Left hindlimb (tissue), 1 donor: ENCODE measurements at places on chromosomes 4 and X.

DNA sequence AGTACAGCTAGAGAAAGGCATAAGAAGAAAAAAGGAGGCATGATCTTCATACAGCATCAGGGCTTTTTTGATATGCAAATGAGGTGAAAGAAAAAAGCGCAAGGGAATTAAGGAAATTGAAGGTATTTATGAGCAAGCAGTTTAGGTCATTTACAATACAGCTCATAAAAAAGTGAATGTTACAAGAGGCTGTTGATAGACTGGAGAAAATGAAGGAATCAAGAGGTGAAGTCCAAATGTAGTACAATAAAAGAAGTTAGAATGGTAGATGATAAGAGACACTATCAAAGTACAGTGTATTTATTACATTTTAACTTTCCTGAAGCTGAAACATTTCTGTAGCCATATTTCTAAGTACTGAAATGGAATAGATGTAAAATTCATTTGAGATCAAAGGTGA, 1349.5 kb downstream of the ADGRL3 start:
- no peak for DNase-seq

DNA sequence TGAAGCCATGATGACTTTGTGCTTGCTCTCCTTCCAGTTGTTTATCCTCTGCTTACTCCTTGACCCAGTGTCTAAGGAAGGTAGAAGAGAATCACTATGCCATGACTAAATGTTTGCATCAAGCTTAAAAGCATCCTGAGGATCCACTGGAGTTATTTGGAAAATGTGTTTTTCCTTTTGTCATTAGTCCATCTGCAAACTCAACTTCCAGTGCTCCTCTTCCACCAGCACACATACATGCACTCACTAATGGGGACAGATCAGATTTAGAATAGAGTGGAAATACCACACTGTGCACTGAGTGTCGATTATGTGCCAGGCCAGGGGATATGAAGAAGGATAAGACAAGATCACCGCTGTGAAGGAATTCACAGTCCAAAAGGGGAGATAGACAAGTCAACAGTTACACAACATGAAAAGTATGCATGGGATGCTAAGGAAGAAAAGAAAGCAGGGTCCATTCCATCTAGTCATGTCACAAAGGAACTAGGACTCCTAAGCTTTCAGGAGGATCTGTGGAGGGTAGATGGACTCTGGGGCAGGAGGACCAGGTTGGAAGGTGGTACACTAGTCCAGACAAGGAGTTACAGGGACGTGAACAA, 1.9 kb downstream of the OCIAD2 start:
- DNase-seq: no peak

- DNase-seq: no peak
Observed at GRCh38 chr4:185093603-185094002, 49.5 kb upstream of the SLC25A4 start.

DNA sequence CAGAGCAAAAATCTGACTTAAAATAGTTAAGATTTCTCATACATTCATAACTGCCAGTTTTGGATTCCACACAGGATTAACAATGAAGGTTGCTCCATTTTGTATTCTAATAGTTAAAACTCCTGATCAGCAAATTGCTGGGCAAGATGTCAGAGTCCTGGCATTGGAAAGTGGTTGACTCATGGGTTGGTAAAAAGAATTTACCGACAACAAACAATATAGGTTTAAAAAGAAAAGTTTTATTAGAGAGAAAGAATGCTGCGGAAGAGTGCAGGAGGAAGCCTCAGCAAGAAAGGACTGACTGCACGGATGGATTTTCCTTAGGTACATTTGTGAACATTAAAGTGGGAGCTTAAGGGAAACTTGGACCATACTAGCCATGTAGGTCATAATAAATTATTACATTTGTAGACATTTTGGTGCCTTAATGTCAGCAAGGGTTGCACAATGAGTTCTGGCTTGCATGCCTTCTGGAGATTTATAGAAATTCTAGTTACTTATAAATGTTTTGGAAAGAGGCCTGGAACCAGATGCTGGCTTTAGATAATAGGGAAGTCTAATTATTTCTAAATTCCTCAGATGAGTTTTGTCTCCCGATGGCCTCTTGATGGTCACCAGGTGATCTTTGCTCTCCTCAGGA, 25.4 kb upstream of the IL2 start:
- no peak for DNase-seq

DNA sequence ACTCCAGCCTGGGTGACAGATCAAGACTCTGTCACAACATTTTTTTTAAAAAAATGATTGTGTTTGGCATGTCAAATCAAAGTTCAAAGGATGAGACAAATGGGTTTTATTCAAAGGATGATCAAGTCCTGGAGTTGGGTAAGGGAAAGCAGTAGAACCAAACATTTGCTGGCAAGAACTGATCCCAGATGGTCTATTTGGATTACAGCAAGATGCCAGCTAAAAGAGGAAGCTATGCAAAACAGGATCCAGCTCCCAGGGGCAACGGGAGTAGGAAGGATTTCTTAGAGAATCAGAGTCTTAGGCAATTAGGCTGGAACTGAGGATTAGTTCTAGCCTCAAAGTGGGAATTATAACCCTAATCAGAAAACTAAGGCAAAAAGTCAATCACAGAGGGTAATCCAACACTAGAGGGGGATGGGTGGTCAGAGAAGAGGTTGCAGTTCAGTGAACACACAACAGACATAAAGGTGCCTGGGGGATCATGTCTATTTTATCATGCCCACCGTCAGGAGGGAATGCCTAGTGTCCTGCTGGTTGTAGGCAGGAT, 133.0 kb upstream of the PLS3 start:
- no peak for DNase-seq

GRCh38 chr4:35925806-35926205, 318.5 kb downstream of the ARAP2 start:
- DNase-seq: no peak

DNA sequence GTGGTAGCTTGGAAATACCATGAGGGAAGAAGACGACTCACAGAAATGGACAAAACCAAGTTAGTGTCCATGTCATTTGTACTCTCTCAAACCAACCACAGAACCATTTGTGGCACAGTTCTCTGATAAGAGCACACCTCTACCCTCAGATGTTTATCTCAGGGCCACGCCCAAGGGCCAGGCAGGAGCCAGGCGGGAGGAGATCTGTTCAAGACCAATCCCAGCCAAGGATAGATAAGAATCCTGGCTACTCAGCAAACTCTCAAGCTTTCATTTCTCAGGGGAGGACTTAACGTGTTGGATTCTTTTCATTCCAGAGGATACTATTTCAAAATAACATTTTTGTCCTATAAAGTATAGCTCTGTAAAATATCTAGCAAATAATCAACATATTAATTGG, 95.0 kb downstream of the NYX start:
- no peak for DNase-seq

DNA sequence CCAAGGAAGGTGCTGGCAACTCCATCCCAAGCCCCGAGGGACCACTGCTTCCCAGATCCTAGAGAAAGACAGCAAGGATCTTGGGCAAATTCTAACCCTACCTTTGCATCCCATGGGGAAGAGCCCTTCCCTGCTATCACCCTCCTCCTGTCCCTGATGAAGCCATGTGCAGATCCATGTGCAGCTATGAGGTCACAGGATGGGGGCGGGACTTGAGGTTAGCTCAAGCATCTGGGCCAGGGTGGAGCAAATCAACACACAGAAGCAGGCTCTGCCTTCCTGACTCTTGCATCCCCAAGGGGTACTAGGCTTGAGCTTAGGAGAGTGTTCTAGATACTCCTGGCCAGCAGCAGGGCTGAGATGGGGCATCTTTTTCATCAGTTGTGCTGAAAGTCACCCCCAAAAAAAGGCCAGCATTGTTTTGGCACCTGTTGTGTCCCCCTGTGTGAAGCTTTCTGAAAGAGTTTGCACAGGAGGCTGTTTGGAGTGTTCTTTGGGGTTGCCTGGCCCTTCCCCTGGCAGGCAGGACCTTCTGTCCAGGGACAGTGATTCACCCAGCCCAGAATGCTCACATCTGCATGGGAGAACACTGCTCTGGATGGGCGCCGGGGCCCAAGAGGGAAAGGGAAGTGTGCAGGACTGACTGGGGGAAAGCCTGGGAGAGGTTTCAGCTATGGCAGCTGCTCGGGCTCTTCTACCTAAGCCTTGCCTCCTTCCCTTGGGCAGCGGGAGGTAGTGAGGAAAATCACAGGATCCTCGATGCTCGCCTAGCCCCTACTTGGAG, 50.8 kb downstream of the PRPS1 start:
- no peak for DNase-seq

DNA sequence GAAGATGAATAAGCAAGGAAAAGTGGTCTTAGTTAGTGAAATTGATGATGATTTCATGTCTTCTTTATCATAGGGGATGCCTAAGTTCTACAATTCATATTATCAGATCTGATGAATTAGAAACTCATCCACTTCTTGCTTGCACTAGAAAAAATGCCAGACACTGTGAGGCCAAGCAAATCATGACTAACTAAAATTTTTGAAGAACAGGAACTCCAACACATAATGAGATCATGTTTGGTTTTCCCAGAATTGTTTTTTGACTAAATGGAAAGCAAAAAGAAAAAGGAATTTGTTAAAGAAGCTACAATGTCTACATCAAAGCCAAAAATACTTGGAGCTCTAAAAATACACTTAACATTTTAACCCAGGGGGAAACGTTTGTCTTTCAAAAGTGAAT, 120.4 kb downstream of the ARSF start:
- no peak for DNase-seq

- DNase-seq: no peak
Observed at GRCh38 chr4:139503622-139504166, 49.8 kb downstream of the RAB33B start.

DNA sequence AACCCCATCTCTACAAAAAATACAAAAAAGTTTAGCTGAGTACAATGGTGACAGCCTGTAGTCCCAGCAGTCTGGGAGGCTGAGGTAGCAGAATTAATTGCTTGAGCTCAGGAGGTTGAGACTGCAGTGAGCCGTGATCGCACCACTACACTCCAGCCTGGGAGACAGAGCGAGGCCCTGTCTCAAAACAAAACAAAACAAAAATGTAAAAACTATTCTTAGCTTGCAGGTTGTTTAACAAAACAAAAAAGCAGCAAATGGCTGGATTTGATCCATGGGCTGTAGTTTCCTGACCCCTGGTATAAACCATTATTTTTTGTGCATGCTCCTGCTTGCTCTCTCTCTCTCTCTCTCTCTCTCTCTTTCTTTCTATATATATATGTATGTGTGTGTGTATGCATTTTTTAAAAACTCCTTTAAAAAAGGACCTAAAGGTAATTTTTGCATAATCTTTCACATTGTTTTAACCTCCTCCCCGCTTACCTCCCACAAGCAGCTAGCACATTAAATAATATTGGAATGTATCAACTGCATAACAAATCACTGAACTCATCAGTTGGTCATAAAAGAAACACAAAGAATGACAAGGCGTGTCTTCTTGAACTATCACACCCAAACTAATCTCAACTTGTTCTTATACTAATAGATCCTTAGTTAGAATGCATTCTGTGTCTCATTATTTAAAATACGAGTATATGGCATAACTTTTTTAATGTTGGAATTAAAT, 4.8 kb downstream of the AREG start:
- no peak for DNase-seq

- DNase-seq: no peak
Observed at GRCh38 chr4:95220205-95221175, 328.3 kb downstream of the UNC5C start.

DNA sequence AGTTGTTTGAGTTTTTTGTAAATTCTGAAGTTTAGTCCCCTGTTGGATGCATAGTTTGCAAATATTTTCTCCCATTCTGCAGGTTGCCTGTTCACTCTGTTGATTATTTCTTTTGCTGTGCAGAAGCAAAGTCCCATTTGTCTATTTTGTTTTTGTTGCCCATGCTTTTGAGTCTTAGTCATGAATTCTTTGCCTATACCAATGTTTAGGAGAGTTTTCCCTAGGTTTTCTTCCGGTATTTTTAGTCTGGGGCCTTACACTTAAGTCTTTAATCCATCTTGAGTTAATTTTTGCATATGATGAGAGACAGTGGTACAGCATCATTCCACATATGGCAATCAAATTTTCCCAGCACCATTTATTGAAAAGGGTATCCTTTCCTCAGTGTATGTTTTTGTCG, 405.8 kb upstream of the RPS6KA3 start:
- no peak for DNase-seq

DNA sequence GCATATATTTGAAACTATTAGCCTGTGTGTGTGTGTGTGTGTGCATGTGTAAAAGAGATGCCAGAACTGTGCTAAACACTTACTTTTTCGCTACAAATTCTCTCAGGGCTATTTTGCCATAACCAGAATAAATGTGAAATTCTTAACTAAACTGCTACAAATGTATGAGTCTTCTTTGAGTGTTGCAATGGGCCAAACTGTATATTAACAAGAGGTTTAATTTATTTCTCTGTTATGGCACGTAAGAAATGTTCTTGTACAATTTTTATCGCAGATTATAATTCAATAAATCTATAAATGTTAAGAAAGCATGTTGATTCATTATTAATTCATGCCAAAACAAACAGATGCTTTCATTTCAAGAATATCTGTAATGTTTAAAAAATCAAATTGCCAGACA, 454.5 kb upstream of the PCDH7 start:
- no peak for DNase-seq

DNA sequence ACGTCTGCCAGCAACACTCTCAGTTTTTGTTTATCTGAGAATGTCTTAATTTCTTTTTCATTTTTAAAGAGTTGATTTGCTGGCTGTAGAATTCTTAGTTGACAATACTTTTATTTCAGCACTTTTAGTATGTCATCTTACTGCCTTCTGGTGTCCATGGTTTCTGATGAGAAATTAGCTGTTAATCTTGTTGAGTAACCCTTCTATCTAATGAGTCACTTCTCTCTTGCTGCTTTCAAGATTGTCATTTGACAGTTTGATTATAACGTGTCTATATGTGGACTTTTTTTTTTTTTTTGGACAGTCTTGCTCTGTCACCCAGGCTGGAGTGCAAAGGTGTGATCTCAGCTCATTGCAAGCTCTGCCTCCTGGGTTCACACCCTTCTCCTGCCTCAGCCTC, 24.0 kb upstream of the TMEM255A start:
- no peak for DNase-seq
